ENCODE measurements at places on chromosomes 2 and 18.

DNA sequence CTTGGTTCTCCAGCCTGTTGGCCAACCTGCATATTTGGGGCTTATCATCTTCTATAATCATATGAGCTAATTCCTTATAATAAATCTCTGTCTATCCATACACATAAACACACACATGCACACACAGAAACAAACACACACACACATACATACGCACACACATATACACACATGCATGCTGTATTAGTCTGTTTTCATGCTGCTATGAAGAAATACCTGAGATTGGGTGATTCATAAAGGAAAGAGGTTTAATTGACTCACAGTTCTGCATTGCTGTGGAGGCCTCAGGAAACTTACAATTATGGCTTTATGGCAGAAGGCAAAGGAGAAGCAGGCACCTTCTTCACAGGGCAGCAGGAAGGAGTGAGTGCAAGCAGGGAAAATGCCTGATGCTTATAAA is 707.4 kb upstream of the CDH2 start:
- peak; percentile 8 for DNase-seq

DNA sequence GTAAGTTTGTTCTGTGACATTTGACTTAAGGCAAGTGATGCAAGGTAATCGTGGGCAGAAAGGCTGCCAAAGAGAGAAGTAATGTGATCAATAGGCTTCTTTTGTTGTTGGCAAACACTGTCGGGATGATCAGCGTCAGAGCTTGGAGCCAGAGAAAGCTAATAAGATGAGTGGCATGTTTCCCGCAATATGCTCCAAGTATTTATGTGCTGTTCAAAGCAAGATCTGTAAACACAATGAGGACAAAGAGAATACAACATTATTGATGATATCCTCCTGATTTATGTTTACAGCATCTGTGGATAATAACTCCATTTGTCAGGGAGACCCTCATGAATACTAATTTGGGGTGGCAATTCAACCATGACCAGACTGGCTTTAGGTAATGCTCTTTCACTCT is 603.3 kb downstream of the TDRD15 start:
- DNase-seq: no peak

- DNase-seq: no peak
These were observed 44.1 kb downstream of the KIF1A start for GRCh38 chr2:240775905-240776304.

GRCh38 chr2:189569295-189569910 is 11.2 kb downstream of the SLC40A1 start:
- no peak for DNase-seq

DNA sequence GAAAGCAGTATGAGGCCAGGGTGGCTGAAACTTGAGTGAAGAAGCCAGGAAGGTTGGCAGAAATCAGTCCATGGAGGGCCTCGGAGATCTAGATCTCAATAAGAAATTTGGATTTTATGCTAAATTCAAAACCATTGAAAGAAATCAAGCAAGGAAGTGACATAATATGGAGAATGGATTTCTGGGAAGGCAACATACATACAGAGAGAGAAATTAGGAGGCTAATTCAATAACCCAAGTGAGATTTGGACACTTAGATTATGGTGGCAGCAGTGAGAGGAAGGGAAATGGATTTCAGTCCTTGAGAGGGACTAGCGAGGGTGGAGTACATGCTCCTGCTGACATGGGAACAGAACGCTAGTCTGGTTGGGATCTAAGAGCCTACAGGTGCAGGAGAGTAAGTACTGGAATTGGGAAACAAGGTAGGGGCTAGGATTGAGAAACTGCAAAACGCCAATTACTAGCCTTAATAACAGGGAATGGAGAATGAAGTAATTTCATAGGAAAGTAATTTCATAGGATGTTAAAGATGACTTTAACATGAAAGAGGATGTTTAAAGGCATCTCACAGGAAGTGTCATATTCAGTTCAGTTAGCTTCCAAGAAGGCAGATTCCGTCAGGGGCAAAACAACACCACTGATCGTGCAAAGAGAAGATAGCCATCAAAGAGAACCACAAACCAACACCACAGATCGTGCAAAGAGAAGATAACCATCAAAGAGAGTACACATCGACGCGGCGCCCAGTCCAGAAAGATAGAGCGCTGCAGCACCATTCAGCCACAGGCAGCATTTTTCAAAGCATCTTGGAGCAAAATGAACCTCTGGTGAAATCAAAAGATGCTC is 27.2 kb downstream of the CDKL4 start:
- DNase-seq: no peak

GRCh38 chr2:128370468-128371247 is 52.0 kb upstream of the HS6ST1 start:
- peak; percentile 51 for DNase-seq

- no peak for DNase-seq
These were observed 697.1 kb downstream of the MBD2 start for GRCh38 chr18:53527365-53527764.

DNA sequence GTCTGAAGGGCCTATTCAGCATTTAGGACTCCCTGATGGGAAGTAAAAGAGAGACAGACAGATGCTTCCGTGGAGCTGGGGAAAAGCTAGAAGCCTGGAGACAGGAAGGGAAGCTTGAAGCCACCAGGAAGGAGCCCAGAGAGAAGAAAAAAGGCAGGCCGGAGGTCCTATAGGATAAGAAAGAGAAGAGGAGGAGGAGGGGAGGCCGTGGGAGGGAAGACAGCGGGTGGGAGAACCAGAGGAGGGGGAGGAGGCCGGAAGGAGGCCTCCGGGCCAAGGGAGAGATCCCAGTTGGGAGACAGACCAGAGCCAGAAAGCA is 107.1 kb upstream of the PKDCC start:
- peak; percentile 60 for DNase-seq

DNA sequence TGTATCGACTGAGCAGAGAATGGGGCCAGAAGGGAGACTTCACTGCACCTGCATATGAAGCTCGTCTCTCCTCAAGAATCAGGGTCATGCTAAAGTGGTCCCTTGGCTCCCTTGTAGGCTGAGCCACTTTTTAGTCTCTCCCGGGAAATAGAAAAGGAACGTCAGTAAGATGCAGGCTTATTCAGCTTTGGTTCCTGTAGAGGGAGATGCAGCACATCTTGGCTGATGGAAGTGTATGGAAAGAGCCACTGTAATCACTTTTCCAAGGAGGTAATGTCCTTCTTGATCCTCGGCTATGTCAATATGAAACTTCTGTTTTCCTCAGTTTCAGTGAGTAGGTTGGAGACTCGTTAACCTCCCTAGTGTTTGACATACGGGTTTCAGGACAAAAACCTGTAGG is 235.2 kb downstream of the GCA start:
- DNase-seq: no peak

DNA sequence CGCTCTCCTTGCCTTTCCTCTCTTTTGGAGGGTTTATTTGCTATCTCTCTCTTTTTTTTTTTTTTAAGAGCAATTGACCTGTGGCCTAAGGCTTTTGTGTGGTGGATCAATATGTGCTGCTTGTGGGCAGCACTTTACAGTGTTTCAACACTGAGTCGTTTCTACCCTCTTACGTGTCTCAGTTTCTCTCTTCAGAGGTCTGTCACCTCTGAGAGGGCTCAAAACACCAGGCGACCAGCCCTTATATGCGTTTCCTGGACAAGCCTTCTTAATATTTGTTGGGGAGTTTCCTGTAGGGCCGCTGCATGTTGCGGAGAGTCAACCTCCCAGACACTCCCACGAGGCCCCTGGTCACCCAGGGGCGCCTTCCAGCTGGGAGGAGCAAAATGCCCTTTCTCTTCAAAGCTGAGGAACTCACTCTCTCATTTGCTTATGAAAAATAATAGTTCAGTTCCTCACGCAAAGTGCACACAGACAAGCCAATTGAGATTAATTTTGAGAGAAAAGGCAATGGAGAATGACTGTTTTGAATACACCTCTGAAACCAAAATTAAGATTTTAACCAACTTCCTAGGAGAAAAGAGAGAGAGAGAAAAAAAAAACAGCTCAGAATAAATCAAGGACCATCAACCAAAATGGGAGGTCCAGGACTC is 96.3 kb upstream of the B3GNT2 start:
- no peak for DNase-seq

DNA sequence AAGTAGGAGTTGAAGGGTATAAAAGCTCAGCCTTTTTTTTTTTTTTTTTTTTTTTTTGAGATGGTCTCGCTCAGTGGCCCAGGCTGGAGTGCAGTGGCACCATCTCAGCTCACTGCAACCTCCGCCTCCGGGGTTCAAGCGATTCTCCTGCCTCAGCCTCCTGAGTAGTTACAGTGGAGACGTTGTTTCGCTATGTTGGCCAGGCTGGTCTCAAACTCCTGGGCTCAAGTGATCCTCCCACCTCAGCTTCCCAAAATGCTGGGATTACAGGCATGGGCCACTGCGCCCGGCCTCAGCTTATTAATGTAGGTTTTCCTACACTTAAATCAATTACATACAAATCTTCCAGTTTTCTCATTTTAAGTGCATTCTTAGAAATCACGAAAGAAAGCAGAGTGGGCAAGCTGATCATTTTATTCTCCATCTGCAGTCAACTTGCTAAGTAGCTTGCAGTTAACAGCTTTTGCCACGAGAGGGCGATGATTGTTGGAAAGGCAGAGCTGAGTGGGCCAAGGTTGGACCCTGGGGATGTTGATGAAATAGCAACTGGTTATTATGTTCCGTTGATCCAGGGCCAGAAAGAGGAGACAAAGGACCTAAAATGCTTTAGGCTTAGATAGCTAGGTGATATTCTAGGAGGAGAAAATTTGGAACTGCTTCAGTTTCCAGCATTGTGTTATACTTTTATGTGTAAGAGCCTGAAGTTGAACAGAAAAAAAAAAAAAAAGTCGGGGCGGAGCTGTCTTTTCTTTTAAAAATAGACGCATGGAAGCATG is 234.4 kb upstream of the EPAS1 start:
- peak; percentile 87 for DNase-seq

DNA sequence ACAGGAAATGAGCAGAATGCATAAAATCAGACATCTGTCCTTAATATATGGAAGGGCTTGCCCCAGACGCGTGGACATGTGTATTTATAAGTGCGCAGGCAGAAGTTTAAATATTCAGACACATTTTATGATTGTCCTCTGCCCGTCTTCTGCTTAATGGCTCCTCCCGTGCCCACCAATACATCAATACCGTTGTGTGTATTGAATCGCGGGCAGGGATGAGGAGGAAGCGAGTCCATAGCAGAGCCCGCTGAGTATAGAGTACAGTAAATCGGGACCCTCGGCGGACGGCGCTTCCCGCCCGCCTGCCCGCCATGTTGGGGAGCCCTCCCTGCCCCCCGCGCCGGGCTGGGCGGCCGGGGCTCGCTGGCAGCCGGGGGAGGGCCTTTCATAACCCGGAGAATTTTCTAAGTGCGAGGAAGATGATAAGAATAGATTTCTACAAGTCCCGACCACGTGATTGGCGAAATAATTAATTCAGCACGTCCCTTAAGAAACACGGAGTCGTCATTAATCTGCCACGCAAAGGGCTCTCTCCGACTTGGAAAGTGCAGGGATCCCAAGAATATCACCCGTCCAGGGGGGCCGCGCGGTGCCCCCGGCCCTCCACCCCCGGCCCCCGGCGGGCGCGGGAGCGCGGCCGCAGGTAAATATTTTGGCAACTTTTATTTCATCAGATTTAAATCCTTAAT is at the start of gene HOXD3:
Gene HOXD3 (plus strand): TSS at position 501 of the 692 bp plus-strand sequence. CDS start 11,808 bp downstream, outside the sequence.
- peak; percentile 77 for DNase-seq

- DNase-seq: peak; percentile 96
These were observed 111.6 kb downstream of the AGAP1 start for GRCh38 chr2:235605312-235606003.

DNA sequence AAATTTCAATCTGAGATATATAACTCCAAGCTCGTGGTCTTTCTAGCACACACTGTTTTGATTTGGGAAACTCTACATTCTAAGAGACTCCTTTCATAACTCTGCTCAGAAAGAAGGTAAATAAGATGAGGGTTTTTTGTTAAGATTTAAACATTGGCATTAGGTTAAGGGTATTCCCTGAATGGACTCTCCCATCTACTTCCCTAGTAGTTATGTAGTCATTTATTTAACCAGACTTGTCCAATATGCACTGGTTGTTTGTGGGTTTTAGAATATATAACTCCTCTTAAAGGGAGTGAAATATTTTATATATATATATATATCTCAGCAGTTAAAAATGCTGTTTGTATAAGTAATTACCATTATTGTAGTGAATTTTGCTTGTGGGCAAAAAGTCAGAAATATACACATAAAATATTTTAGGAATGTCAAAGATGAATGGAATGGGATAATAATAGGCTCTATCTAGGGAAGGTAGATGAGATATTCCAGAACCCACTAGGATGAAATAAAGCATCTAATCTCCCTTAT is 61.5 kb upstream of the WDR75 start:
- DNase-seq: peak; percentile 69

- peak; percentile 38 for DNase-seq
These were observed 19.2 kb downstream of the FMNL2 start for GRCh38 chr2:152354069-152354755.

DNA sequence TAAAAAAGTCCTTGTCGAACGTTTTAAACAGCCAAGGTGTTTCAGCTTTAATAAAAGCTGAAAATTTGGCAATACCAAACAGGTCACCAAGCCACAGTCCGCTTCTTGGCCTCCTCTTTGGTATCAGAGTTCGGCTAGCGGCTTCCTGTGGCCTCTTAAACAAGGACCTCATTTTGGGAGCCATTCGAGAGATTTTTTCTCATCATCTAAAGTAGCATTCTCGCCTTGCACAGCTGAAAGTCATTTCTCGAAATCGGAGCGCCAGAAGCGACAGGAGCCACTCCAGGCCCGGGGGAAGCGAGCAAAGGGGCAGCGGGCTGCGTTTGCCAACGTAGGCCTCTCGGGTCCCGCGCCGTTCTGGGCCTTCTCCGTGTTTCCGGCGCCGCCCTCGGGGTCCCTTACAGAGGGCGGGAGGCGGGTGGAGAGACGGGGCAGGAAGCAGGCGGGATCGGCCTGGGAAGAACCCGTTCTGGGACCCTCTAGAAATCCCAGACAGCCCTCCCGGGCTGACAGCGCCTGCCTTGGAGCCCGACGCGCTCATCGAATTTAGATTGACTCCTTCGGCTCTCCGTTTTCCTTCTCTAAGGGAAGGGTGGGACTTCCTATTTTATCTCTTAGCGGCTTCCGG is 522 bp upstream of the ZNF407 start:
- peak; percentile 78 for DNase-seq

DNA sequence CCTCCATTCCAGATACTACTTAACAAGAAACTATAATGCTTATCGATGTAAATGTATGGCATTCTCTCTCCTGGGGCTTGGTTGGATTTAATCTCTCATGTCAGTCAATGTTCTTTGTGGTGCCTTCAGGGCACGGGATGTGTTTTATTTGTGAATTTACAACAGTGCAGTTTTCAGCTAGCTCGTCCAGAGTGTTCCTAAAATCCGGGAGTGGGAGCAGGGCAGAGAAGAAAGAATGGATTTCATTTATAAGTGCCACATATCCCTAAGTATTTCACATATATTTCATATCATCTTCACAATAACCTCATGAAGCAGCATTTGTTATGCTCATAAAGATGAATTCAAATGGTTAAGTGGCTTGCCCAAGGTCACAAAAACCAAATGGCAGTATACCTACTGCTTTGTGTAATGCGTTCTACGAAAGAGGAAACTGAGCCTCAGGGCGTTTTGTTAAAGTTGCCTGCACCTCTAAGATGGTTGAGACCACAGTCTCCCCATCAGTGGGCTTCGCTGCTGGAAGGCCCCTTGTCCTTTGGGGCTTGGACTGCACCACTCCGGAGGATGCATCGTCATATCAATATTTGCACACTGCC is 134.7 kb upstream of the MGAT5 start:
- DNase-seq: no peak
